Lower lobe of right lung (tissue), 2 donors: ENCODE measurements at places on chromosomes 4 and X. TPM values are rescaled to one million over a fixed set of nuclear protein-coding genes. Genes with fewer than 3 reads are reported as not detected.

Gene CSN1S1
- total RNA-seq = not detected

Gene STARD8
- total RNA-seq = 36.5 TPM

Gene NPY1R
- total RNA-seq = 1.9 TPM

Gene SPP1
- total RNA-seq = 8.0 TPM

Gene RPL36A
- 154 TPM for total RNA-seq

Gene TEX13B
- total RNA-seq = not detected

Gene CFI
- 54.8 TPM for total RNA-seq

Gene MAGEB16
- not detected for total RNA-seq

Gene NPY2R
- 0.27 TPM for total RNA-seq

Gene CLGN
- 1.1 TPM for total RNA-seq

Gene HGFAC
- total RNA-seq = 1.0 TPM

Gene CFAP99
- total RNA-seq = 4.3 TPM

Gene STBD1
- 5.5 TPM for total RNA-seq

Gene TBX22
- total RNA-seq = not detected
